ENCODE measurements at places on chromosomes 5 and 9.

DNA sequence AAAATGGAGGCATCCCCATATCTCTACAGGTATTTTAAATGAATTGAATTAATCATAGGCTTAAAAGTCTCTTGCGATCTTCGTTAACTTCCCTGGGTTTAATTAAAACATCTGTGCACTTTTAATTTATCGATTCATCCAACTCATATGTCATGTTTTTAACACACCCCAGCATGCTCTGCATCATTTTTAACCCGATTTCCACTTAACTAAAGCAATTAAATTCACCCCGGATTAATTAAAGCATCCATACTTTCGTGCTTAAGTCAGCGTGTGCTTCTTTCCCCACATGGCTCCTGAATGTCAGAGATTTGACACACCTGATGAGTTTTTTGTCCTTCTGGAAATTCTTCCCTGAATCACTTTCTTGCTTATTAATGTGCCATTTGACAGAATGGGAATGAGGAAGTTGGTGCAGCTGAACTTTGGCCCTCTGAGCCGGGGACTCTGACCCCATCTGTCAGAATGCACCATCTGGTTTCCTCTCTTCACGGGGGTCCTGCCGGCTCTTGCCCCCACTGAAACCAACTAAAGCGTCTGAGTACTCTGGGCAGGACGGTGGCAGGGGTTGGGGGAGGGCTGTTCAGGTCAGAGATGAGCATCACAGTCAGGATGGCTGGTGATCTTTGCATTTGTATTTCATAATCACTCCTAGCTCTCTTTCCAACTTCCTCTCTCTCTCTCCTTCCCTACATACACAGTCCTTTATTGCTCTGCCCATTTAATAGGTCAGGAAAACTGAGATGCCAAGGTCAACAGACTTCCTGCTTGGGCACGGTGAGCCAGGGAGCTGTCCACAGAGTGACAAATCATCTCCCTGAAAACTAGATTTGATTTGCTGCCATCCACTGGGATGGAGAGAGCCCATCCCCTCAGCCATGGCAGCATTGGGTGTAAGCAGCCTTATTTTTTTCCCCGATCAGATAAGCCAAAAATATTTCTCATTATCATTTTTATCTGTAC is 180.3 kb upstream of the WWC1 start:
- DNase-seq = no peak

DNA sequence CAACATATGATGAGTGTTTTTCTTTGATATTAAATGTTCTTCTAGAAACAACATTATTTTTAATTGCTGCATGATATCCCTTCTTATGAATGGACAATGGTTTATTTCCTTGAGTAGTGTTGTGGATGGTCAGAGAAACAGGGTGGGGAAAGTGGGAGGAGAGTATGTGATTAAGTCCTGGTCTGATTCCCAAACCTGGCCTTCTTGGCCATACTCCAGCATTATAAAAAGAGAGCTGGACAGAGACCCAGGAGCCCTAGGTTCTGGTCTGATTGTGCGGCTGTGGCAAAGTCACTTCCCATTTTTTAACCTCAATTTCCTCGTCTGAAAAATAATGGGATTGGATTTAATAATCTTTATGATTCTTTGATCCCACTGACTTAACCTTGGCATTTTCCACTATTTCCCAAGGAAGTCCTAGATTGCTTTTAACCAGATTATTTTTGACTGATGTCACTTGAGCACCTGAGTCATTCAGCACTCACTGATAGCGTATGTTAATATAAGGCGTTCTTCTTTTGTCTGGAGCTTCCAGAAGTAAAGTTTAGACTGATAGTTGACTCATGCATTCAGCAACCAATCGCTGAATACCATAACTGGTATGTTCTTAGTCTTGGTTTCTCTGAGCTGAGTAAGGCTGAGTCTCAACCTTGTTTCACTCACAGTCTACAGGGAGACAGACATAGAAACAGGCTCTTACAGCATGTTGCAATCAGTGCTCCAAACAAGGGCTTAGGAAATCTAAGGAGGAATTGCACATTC is 26.2 kb downstream of the OSMR start:
- peak; percentile 95 for DNase-seq

GRCh38 chr9:35852876-35853865 is 17.0 kb downstream of the OR13J1 start:
- DNase-seq = no peak

- no peak for DNase-seq
Measured at GRCh38 chr5:1801967-1802295, 724 bp downstream of the NDUFS6 start.

DNA sequence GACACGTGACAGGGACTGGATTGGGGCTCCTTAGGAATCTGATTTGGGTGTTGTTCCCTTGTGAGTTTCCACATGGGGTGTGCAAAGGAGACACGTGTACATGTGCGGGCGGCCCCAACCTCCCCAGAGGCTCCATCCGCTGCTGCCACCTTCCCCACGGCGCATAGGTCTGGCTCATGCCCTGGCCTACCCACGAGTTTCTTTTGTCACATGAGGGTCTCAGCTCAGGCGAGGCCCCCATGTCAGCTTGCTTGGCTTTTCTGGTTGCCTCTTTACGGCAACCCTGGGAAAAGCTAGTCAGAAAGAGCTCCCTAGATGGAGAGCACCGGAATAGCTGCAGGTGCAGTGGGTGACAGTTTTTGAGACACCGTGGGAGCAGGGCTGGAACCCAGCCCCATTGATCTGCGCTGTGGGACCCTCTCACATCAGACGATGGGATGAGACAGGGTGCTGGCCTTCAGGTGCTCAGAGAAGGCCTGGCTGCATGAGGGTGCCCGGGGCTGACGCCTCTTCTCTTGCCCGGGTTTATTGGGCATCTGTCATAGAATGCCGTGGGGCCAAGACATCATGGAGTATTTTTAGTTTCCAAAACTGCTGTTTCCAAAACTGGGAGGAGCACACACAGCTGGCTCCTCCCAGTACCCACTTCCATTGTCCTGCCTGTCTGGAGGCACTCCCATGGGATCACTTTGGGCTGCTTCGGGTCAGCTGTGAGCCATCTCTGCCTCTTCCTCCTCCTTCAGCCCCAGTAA is 107.8 kb downstream of the WNK2 start:
- no peak for DNase-seq

DNA sequence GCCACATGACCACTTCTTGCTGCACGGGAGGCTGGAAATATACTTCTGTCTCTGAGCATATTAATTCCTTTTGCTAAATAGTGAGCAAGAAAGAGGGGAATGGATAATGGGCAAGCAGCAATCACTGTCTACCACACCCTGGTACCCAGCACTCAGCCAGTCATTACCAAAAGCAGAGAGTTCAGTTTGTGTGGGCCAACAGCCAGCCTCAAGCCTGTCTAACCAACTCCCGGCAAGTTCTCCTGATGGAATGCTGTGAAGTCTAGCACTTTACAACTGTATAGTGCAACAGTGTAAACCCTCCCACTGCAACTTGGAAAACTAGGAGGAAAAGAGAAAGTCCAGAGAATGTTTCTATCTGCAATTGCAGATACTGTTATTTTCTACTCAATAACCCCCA is 47.8 kb downstream of the PLK2 start:
- DNase-seq = no peak

DNA sequence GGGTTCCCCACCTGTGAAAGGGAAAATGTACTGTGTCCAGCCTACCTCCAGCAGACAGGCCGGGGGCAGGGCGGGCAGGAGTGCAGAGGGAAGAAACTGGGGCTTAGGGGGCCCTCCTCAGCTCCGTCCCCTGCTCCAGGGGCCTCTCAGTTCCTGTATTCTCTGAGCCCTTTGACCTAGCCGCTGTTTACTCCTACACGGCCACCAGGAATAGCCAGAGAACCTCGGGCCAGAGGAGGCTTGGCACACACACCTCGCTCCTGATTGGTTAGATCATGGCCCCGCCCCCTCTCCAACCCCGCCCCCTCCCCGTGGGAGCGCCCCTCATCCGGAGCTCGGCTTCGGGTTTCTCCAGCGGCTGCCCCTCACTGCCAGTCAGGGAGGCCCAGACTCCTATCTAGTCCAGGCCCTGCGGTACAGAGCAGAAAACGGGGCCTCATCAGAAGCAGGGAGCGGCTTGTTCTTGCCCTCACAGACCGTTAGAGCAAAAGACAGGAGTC is 2.2 kb downstream of the ST6GALNAC6 start:
- DNase-seq = no peak

GRCh38 chr5:98840946-98841345 is 67.5 kb downstream of the RGMB start:
- no peak for DNase-seq

DNA sequence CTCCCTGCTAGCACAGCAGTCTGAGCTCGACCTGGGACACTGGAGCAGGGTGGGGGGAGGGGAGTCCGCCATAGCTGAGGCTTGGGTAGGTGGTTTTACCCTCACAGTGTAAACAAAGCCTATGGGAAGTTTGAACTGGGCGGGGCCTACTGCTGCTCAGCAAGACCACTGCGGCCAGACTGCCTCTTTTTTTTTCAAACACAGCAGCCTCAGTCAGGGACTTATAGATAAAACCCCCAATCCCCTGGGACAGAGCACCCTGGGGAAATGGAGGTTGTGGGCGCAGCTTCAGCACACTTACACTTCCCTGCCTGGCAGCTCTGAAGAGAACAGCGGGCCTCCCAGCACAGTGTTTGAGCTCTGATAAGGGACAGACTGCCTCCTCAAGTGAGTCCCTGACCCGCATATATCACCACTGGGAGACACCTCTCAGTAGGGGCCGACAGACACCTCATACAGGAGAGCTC is 151.1 kb upstream of the APC start:
- DNase-seq = no peak

- no peak for DNase-seq
Measured at GRCh38 chr5:124056326-124056990, 544.5 kb downstream of the CSNK1G3 start.

Measured in HCT116 (cell line).